NCI-H2029 treated with DMSO at 0.1 percent for 48 hours (cell line): ENCODE measurements at places on chromosomes 13 and 19.

DNA sequence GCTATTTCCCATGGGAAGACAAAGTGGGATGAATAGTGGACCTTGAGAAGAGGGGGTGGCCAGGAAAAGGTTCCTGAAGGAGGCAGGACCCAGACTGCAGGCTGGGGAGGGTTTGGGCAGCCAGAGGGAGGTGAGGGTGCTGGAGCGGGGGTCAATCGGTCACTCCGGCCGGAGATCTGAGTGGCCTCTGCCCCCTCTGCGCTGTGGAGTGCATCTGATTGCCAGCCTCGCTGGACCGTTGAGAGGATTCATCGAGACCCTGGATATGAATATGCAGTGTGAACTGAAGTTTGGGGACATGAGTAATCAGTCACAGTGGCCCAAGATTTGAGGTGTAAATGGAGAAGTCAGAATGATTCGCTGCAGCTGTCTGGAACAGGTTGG is 5.5 kb upstream of the ZNF580 start:
- no peak for DNase-seq

DNA sequence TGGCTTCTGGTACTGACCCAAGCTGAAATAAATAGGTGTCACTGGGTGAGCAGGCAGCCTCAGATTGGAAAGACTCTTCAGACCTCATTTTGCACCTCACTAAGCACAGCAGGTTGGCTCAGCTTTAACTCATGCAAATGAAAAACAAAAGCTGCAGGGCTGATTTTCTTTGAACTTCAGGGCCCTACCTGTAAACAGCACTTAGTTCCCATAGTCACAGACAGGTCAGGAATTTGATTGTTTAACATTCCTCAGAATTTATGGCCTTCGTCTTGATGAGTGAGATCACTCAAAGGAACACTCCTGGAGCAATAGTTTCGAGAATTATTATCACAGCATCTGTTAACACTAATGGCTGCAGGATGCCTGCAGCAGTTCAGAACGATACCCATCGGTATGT is 718.5 kb downstream of the EFNB2 start:
- DNase-seq: no peak

GRCh38 chr13:110397436-110398115 is 90.5 kb downstream of the COL4A2 start:
- no peak for DNase-seq

- peak; percentile 93 for DNase-seq
These were observed 9.1 kb upstream of the POP4 start for GRCh38 chr19:29596885-29597525.

DNA sequence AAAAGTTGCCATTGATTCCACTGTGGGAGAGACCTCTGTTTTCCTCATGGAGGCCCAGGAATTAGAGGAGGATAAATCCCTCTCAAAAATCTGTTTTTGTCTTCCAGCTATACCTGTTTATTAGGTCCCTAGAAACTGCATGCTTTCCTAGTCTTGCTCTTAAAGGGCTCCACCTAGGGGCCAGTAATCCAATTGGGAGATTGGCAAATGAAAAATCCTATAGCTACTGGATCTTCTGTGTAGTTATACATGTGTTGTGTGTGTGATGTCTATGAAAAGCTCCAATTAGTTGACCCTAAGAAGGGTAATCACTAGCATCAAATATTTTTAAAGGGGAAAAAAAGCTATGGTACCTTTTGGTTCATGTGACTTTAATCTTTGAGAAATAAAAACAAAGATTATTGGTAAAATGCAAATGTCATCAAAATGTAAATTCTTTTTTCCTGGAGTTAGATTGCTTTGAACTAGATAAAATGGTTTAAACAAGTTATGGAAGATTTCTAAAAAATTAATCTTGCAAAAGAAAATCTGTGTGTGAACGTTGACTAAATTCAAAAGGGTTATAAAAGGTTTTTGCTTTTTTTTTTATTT is 63.4 kb upstream of the C1QTNF9B start:
- no peak for DNase-seq

DNA sequence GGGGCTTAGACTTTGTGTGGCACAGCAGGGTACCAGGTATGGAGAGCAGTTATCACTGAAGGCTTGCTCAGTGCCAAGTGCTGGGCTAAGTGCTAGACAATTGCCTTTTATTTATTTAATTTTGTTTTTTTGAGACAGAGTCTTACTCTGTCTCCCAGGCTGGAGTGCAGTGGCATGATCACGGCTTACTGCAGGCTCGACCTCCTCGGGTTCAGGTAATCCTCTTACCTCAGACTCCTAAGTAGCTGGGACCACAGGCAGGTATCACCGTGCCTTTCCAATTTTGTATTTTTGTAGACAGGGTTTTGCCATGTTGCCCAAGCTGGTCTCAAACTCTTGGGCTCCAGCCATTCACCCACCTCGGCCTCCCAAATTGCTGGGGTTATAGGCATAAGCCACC is 256.9 kb downstream of the ZNF536 start:
- no peak for DNase-seq

- no peak for DNase-seq
These were observed 3.5 kb downstream of the C19orf67 start for GRCh38 chr19:14081797-14082674.

- no peak for DNase-seq
These were observed 8.8 kb upstream of the KLK8 start for GRCh38 chr19:51010066-51010795.

GRCh38 chr19:33134571-33135041 is 2.7 kb downstream of the WDR88 start:
- DNase-seq: no peak

GRCh38 chr19:1101337-1101698 is 2.5 kb upstream of the GPX4 start:
- DNase-seq: no peak

DNA sequence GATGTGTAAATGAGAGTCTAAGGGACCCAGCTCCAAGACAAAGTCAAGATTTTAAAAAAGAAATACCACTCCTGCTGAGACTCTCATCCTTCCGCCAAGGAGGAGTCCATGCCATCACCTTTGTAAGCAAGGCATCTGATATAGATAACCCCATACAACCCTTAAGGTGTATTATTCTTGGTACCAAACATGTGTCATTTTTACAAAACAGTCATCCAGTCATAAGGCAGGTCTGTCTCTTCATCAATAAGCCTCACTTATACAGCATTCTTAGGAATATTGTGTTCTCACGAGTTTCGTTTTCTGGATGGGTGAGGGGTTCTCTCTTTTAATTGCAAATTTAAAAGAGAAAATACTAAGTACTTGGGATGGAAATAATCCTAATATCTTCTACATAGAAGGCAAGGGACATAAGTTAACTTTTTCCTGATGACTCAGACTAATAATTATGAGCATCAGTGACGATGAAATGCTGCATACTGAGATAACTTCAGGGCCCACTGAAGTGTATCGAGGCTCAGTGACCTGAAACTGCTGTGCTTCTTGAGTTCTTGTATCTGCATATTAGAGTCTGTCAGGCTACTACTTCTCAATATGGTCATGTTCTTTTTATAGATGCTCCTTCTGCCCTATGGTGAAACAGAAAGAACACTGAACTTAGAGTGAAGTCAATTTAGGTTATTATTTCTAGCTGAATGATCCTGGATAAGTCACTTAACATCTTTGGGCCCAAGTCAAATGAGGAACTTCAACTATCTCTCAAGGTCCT is 166.6 kb downstream of the KLF12 start:
- DNase-seq: no peak

GRCh38 chr19:18645035-18645511 is 8.2 kb downstream of the KLHL26 start:
- DNase-seq: no peak

DNA sequence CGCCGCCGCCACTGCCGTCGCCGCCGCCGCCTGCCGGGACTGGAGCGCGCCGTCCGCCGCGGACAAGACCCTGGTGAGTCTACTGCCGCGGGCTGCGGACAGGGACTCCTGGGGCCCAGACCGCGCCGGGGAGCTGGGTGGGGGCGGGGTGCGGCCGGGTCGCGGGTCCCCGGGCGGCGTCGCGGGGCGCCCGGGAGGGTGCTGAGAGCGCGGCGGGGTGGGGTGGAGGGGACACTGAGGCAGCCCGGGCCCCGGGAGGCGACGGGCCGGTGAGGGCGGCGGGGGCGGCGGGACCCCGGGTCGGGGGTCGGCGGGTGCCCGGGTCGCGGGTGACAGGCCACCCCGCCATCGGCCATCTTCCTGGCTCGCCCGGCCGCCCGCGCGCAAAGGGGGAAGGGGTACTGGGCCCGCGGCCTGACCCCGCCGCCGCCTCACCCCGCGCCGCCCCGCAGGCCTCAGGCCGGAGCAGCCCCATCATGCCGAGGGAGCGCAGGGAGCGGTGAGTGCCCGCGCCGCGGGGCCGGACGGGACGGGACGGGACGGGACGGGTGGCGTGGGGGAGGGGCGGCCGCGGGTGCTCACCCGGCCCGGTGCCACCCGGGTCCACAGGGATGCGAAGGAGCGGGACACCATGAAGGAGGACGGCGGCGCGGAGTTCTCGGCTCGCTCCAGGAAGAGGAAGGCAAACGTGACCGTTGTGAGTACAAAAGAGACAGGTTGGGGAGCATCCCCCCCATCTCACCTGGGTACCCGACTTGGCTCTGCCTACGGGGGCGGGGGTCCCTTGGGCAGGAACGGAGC is 489 bp downstream of the CCNE1 start:
- DNase-seq: no peak

DNA sequence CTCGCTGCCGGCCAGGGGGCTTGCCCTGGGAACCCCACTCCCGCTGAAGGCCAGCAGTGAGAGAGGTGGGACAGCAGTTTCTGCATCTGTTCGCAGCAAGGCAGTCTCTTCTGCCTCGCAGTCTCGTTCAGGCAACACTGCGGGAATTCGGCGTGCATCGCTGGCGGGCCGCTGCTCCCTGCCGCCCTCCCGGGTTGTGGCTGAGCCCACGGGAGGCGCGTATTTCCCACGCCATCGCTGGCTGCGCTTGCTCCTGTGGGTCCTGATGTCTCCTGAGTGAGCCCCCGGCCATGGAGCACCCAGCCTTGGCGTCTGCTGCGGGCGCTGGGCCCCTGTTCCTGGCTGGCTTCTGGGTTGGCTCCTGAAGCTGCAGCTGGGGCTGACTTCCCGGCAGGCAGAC is 227.9 kb downstream of the TEX29 start:
- DNase-seq: no peak

GRCh38 chr13:74131227-74131626 is 3.0 kb downstream of the KLF12 start:
- DNase-seq: no peak

GRCh38 chr19:21751384-21751783 is 16.0 kb downstream of the ZNF100 start:
- no peak for DNase-seq

GRCh38 chr13:95039415-95039814 is 261.8 kb downstream of the ABCC4 start:
- DNase-seq: no peak

- no peak for DNase-seq
These were observed 536.7 kb downstream of the SLITRK6 start for GRCh38 chr13:85262499-85262898.

DNA sequence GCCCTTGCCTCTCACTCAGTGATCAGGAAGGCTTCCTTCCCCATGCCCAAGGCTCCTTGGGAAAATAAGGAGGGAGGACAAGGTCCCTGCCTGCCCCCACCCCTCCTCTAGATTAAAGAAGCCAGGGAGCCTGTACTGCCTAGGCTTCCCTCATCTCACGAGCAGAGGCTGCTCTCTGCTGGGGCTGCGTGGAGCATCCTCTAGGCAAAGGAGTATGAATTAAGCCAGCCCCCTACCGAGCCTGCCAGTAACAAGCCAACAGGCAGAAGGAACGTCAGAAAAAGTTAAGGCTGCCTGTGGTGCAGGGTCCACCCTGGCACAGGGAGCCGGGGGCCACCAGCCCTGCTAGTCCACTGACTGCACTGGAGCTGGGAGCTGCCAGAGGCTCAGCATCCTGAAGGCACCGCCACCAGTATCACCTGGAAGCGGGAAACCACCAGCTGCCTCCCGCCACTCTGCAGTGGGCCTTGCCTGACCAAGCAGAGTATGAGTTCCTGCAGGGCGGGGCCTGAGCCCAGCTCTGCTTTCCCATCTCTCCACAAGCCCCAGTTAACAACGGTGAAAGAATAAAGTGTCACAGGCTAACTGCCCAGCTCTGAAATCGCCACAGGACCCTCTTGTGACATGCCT is 6.8 kb downstream of the NAPA start:
- DNase-seq: no peak

DNA sequence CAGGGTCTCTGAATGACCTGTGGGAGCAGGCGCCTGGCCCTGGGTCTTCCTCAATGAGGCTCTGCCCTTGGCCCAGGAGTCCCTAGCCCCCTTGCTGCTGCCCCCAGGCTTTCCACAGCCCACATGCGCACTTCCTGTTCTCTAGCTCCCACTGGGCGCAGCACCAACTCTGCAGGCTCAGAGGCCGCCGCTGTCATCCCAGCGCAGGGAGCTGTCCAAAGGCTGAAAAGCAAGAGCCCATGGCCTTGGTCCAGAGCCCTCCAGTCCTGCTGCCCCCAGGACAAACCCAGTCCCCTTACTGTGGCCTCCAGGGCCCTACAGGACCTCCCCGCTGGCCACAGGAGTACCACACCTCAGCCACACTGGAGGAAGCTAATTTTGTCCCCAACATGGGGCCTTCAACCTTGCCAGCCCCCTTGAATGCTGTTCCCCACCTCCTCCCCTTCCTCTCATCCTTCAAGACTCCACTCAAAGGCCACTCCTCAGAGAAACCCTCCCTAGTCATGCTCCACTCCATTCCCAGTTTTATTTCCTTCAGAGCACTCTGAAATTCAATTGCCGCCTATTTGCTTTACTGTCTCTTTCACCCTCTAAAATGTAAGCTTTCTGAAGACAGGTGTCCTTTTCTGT is 8.0 kb upstream of the POU2F2 start:
- no peak for DNase-seq

GRCh38 chr19:19540715-19541515 is 2.9 kb downstream of the CILP2 start:
- peak; percentile 35 for DNase-seq

DNA sequence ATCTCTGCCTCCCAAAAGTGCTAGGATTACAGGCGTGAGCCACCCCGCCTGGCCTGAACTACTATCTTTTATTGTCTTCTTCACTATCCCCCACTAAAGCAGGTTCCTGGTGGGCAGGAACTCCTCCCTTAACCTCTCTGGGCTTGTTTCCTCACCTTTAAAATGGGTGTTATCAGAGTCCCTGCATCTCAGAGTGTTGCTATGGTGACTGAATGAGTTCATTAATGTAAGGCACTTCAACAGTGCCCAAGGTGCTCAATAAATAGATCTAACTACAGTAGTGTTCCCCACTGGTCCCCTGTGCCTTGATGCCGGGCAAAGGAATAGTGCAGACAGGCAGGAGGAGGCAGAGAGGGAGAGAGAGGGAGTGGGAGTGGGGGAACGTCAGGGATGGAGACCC is 20.5 kb downstream of the CCDC97 start:
- no peak for DNase-seq

- no peak for DNase-seq
These were observed 30.7 kb downstream of the SLC7A1 start for GRCh38 chr13:29564818-29565217.

DNA sequence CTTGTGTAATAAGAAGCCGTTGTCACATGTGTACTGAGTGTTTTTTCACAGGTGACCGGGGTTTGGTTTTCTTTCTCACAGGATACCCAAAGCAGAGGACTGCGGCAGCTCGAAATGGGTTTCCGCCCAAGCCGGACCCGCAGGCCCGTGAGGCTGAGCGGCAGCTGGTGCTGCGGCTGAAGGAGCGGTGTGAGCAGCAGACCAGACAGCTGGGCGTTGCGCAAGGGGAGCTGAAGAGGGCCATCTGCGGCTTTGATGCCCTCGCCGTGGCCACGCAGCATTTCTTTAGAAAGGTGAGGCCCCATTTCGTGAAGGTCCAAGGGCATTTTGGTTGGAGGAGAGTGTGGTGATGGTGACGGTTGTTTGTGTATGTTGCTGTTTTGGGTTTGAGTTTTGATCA is 236.3 kb downstream of the SLC7A1 start:
- no peak for DNase-seq
